ENCODE measurements at places on chromosomes 3 and 15. TPM values are rescaled to one million over a fixed set of nuclear protein-coding genes. Genes with fewer than 3 reads are reported as not detected.

Gene ADPRH
- polyA plus RNA-seq, result 0.85 TPM

Gene ANKUB1
- polyA plus RNA-seq, result not detected

Gene SLC28A1
- polyA plus RNA-seq, result not detected

Gene ZBTB47
- 2.7 TPM for polyA plus RNA-seq

Measured in K562 (cell line).